Smooth muscle cell of the pulmonary artery (primary cell): ENCODE measurements at places on chromosomes 6 and 20. TPM values are rescaled to one million over a fixed set of nuclear protein-coding genes. Genes with fewer than 3 reads are reported as not detected.

The NUP43 gene
- total RNA-seq = 16.0 and 17.6 TPM in 2 replicates

The SUMO4 gene
- total RNA-seq = 1.2 and 1.7 TPM in 2 replicates

The IRF4 gene
- total RNA-seq = under 0.01 TPM in 1 of 2 replicates, not detected in the other

The GTSF1L gene
- total RNA-seq = not detected in 2 replicates

The TRERF1 gene
- total RNA-seq = 5.4 and 6.2 TPM in 2 replicates

The IP6K3 gene
- 0.03 and 0.20 TPM in 2 replicates for total RNA-seq

The PCSK2 gene
- total RNA-seq = 0.07 TPM in 1 of 2 replicates, not detected in the other

The POPDC3 gene
- total RNA-seq = 4.4 and 14.8 TPM in 2 replicates

The INSM1 gene
- total RNA-seq = not detected in 2 replicates

The EYA2 gene
- total RNA-seq = 0.03 and 0.07 TPM in 2 replicates

The BMP5 gene
- total RNA-seq = 0.03 and 1.8 TPM in 2 replicates

The HRH3 gene
- total RNA-seq = not detected in 2 replicates

The CENPQ gene
- total RNA-seq = 1.8 and 5.5 TPM in 2 replicates

The BCAS4 gene
- total RNA-seq = 13.5 and 19.5 TPM in 2 replicates

The TREML2 gene
- total RNA-seq = 0.07 TPM in 1 of 2 replicates, not detected in the other
